Cerebellum (tissue), 4 donors: ENCODE measurements at places on chromosomes 6 and 20.

DNA sequence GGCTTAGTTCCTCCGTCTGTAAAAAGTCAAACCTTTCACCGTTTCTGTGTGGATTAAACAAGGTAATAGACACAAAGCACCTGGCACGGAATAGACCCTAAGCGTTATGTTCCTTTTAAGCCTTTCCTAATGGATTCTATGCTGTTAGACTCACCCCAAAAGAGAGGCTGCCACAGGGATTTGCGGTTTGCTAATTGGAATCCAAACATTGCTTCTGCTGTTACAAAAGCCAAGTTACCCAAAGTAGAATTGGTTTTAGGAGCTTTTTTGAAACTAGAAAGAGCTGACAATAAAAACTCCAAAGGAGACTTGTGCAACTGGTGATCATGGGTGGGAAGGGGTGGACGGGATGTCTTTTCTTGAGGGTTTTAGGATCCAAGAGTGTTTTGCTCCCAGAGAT, 178.0 kb downstream of the BMP7 start:
- no peak for DNase-seq

DNA sequence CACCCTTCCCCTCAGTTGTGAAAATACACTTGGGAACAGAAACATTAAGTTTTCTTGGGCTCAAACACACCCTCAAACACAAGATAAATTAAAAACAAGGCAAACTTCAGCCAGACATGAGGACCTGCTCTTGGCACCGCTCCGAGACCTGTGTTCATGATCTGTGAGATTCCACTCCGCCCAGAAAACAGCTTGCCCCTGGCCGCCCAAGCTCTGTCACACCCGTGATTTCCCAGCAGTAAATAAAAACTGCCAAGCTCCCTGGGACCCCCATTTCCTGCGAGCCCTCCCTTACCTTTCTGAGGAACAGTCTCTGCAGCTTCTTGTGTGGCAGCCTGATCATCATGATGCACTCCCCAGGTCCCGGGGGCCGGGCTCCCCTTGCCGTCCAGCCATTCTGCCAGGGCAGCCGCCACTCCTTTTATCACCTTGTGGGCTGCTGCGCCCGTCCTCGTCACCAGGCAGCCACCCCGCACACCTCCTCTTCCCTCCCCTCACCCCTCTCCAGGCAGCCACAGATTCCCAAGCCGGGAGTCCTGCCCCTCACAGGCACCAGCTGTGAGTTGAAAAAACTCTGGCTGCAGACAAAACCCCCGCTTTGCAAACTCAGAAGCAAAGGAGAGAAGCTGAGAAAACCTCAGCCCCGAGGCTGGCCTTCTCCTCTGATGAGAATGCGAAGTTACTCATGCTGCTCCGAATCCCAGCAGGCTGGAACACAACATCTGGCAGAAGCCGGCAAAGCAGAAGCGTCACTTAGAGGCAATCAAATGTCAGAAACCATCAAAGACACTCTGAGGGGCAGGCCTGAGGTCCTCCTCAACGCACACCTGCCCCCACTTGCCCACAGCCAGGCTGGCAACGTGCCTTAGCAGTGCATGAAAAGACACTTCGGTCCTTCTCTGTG, 130.4 kb upstream of the RPS6KA2 start:
- no peak for DNase-seq

GRCh38 chr6:155248008-155249001, 15.5 kb upstream of the CLDN20 start:
- DNase-seq, result peak; percentile 53

DNA sequence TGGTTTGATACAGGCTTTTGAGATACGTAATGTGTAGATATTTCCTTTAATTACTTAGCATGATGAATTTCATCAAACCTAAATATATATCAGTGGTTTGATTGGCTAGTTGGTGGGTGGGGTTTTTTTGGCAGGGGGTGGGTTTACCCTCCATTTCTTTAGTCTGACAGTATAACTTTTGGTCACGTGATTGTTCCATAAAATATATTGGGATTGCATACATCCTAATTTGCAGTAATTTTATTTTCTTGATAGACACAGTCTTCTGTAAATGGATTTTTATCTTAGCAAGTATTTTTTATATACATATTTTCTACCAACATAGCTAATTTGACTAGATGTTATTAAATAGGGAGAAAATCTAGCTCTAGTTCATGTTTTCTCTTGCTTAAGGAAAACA, 177.4 kb upstream of the QKI start:
- no peak for DNase-seq

DNA sequence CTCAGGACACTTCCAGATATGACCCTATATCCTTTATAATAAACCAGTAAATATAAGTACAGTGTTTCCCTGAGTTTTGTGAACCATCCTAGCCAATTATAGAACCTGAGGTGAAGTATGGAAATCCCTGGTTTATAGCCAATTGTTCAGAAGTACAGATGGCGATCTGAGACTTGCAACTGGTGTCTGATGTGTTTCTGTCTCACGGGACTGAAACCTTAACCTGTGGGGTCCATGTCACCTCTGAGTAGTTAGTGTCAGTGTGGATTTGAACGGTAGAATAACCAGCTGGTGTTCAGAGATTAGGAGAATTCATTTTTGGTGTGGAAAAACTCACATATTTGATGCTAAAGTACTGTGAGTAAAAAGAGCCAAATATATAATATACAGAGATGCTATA, 606.6 kb downstream of the MAFB start:
- DNase-seq, result no peak

GRCh38 chr6:43506171-43506570, 4.0 kb downstream of the LRRC73 start:
- DNase-seq, result no peak

DNA sequence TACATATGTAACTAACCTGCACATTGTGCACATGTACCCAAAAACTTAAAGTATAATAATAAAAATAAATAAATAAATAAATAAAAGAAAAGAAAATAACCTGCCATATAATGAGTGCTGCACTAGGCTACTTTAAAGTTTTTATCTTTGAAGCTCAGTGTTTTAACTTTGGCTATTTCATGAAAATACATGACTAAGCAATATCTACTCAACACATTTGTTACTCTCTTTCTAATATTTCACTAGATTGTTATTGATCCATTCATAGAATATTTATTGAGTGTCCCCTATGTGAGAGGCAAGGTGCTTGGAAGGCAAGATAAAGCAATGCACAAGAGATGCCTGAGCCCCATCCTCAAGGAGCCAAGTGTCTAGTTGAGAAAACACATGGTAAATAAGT, 221.7 kb downstream of the SLC35F1 start:
- no peak for DNase-seq

- no peak for DNase-seq
Measured at GRCh38 chr6:140459209-140459608, 1084.8 kb upstream of the CITED2 start.

DNA sequence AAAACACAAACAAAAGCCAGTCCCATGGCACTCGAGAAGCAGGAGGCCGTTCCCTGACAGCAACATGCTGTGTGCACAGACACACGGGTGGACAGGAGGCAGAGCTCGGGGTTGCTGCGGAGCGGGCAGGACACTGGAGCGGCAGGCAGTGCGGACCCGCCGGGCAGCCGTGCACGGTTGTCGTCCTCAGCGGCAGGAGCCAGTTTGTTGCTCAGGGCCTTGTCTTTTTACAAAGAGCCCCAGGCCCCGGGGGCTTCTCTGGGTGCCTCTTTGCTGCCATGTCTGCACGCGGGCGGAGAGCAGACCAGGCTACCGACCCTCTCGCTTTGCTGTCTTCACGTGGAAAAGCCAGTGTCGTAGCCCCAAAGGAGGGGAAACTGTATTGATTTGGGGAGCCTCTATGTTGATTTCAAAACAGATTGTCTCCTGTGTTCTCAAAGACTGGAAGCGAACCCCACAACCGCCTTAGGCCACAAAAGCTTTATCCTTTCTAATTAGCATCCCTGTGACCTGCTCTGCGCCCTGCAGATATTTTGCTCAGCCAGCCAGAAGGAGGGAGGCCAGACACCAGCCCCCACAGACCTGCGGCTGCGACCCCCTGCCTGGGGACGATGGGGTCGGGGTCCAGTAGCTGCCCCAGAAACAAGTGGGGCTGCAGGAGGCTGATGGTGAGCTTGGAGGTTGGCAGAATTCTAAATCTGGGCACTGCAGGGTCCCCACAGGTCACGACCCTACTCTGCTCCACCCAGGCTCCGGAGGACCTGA, 50.2 kb downstream of the ERMARD start:
- DNase-seq, result no peak

DNA sequence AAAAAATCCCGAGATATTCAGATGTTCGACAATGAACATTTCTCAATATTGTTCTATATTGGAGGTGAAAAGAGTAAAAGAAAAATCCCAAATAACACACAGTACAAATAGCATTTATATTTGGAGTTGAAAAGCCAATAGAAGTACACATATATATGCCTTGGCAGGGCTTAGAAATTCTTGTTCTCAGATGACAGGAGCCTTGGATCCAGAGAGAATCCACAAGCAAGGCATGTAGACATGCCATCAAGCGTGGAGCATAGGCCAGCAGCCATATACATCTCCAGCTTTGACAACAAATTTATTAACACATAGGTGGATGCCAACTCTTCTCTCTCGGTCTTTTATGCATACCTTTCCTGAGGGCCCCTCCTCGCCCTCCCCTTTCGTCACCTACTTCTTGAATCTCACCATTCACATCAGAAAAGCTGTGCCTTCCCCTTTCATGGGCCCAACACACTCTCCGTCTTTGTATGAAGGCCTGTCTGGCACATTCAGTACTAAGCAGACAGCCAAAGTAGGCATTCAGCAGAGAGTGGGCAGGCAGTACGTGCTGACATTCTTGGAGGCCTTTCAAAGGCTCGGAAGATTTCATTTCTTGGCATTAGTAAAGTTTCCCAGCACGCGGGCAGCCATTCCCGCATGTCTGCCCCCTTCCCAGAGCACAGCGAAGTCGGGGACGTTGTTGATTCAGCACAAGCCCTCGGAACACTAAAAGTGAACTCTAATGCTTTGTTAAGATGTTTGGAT, 18.2 kb downstream of the NEDD9 start:
- DNase-seq, result no peak

DNA sequence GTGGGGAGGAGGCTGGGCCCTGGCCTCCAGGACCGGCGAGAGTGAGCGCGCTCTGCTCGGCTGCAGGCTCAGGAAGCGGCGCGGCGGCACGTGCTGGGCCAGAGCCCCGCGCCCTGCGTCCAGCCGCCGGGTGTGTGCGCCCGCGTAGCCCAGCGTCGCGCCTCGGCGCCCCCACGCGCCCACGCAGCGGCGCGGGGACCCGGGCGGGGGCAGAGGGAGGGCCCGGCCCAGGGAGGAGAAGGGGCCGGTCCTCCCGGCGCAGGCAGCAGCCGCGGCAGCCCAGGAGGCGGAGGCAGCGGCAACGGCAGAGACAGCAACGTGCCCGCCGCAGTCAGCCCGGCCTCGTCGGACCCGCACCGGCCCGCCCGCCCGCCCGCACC, at the start of gene EYA2:
TSS of gene EYA2 (plus strand) at position 265 of the 380 bp plus-strand sequence. CDS start 95,168 bp downstream, outside the sequence.
- no peak for DNase-seq

DNA sequence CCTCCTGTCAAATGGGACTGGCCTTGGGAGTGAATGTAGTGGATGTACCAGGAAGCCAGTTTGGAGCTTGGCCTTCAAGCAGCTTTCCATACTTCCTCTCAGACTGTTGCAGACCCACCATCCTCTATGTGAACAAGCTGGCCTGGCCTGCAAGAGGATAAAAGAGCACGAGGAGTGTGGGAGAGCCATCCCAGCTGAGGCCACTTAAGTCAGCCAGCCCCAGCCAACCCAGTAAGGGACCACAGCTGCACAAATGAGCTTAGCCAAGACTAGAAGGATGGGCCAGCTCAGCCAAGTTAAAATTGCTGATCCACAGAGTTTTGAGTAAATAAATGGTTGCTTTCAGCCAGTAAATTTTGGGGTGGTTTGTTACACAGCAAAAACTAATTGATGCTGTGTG, 156.9 kb upstream of the SOX4 start:
- no peak for DNase-seq

- DNase-seq, result peak; percentile 73
Measured at GRCh38 chr20:14491436-14491835, 154.0 kb upstream of the FLRT3 start.

DNA sequence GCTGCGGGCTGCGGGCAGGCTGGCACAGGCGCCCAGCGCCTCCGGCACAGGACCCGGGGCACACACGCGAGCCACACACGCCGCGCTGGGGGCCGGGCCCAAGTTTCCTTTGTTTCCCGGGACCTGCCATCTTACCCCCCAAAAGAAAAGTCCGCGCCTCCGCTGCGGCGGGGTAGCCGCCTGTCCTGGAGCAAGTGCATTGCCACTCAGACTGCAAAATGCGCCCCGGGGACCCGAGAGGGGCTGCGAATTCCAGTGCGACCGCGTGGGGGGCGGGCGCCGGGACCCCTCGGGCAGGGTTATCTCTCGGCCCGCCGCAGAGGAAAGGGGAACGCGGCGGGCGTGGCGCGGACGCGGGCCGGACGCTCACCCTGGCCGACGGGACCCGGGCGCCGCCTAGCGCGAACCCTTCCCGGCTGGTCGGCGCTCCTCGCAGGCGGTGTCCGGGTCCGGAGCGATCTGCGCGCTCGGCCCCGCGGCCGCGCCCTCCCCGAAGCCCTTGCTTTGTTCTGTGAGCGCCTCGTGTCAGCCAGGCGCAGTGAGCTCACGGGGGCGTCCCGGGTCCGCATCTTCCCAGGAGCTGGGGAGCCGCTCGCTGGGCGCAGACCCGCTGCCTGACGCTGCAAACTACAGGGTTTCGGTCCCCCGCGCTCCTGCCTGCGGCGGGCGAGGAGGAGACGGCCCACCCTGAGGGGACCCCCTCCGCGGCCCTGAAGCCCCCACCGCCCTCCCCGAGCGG, 639 bp upstream of the CD24 start:
- no peak for DNase-seq

- DNase-seq, result no peak
Measured at GRCh38 chr20:50276119-50277063, 85.8 kb downstream of the CEBPB start.

- no peak for DNase-seq
Measured at GRCh38 chr6:13733178-13733887, 21.7 kb upstream of the RANBP9 start.

DNA sequence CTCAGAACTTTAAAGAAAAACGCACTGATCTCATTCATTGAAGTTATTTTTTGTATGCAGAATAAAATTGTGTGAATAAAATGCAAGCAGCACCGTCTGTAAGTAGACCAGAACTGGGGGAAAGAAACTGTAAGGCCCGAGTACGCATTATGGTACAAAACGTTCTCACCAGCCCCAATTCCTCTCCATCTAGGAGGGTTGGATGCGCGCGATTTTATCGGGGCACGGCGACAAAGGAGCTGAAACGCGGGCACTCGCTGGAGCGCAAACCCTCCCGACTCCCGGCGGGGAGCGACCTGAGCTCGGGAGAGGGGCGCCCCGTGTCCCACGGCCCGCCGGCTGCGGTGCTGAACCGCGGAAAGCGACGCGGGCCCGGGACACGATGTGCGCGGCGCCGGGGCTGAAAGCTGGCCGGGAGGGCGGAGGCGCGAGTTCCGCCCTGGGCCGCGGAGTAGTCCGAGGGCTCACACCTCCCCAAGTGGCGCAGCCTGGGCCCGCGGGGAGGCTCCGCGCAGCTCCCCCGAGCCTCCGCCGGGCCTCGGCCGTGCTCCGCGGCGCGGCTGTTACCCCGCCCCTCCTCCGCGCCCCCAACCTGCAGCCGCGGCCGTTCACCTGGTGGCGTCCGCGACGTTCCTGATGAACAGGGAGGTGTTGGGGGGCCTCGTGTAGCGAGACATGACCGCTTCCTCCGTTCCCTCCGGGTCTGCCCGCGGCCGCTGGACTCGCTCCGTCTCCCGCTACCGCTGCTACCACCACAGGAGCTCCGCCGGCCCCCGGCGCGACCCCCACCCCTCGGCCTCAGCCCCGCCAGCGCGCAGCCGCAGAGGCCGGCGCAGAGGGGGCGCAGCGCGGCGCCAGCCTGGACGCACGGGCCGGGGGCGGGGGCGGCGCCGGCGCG, at the start of gene SRSF12:
TSS of gene SRSF12 (minus strand) at position 861 of the 898 bp plus-strand sequence. CDS start at position 677, 184 bp downstream.
- peak; percentile 58 for DNase-seq

- DNase-seq, result no peak
Measured at GRCh38 chr20:17822039-17822438, 122.3 kb downstream of the BANF2 start.
